NCI-H2171 treated with DMSO at 0.1 percent for 48 hours (cell line): ENCODE measurements at places on chromosomes 7 and 10.

- DNase-seq = no peak
Measured at GRCh38 chr7:77838929-77839491, 40.4 kb downstream of the PHTF2 start.

DNA sequence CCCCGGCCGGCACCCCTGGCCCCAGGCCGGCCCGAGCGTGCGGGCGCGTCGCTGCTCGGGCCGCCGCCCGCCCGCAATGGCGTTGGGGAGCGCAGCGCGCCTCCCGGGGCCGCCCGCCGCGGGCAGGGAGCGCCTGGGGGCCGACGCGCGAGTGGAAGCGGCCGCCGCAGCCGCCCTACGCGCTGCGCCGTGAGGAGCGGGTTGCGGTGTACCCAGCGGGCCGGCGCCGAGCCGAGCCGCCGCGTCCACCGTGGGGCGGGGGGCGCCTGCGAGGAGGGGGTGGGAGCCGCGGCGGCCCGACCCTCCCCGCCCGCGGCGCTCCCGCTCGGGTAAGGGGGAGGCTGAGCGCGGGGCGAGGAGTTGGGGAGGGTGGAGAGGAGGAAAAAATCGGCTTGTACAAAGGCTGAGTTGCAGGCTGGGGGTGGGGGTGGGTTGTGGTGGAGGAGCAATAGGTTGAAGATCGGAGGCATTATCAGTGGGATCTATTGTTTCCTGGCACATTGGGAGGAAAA is 473 bp downstream of the PPP1R9A start:
- DNase-seq = peak; percentile 73

- no peak for DNase-seq
Measured at GRCh38 chr7:132140341-132140740, 435.9 kb downstream of the PLXNA4 start.

DNA sequence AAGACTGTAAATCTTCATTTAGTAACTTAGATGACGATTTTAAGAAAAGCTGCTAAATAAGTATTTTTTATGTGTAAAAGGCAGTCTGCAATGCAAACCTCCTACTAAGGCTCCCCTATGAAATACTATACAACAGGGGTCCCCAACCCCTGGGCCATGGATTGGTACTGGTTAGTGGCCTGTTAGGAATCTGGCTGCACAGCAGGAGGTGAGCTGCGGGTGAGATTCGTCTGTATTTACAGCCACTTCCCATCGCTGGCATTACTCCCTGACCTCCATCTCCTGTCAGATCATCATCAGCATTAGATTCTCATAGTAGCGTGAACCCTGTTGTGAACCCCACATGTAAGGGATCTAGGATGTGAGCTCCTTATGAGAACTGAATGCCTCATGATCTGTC is 580.4 kb downstream of the MAGI2 start:
- DNase-seq = no peak

- DNase-seq = peak; percentile 86
Measured at GRCh38 chr7:124765401-124766352, at the start of gene GPR37. TSS of gene GPR37 (minus strand) at chr7:124765792. CDS start at chr7:124764976, 816 bp downstream.

GRCh38 chr7:140242057-140243031 is 65.6 kb upstream of the KDM7A start:
- peak; percentile 74 for DNase-seq

- no peak for DNase-seq
Measured at GRCh38 chr7:96304573-96304972, 17.3 kb downstream of the SLC25A13 start.

- DNase-seq = no peak
Measured at GRCh38 chr7:154472343-154472742, 420.1 kb downstream of the DPP6 start.

DNA sequence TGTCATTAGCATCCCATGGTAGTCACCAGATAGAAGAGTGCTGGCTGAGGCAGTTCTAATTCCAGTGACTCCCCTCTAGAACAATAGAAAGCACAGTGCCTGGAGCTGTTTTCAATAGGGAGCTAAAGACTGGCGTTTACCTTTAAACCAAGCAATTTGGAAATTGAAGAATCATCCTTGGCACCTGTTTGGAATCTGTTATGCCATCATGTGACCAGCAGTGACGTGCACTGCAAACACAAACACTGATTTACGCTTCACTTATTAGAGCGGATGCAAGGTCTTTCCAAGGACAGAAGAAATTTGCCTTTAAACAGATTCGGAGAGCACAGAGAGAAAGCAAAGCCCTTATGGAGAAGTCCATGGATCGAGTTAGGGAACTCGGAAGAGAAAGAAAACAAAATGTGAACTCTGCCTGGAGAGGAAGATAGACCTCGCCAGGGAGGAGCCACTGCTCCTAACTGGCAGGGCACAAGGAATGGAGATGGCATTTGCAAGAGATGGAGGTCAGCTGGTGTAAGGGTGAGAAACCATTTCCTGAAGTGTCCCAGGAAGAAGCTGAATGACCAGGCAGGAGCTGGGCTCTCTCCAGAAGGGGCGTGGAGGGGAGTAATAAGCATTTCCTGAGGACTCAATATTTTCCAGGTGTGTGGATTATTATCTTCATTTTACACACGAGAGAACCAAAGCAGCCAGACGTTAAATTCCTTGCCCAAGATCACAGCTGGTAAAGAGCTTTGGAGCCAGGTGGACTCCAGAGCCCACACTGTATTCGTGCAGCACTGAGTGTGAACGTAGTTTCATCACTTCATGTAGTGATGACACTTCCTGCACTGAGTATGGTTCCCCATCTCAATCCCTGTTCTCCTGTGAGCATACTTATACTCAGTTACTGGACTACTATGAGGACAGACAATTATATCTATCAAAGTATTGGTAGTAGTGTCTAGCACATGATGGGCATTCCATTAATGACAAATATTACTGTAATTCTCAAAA is 97.7 kb downstream of the CUBN start:
- no peak for DNase-seq

GRCh38 chr10:75390178-75390577 is 11.4 kb downstream of the ZNF503 start:
- no peak for DNase-seq

GRCh38 chr10:34731213-34731612 is 83.9 kb downstream of the PARD3 start:
- no peak for DNase-seq

DNA sequence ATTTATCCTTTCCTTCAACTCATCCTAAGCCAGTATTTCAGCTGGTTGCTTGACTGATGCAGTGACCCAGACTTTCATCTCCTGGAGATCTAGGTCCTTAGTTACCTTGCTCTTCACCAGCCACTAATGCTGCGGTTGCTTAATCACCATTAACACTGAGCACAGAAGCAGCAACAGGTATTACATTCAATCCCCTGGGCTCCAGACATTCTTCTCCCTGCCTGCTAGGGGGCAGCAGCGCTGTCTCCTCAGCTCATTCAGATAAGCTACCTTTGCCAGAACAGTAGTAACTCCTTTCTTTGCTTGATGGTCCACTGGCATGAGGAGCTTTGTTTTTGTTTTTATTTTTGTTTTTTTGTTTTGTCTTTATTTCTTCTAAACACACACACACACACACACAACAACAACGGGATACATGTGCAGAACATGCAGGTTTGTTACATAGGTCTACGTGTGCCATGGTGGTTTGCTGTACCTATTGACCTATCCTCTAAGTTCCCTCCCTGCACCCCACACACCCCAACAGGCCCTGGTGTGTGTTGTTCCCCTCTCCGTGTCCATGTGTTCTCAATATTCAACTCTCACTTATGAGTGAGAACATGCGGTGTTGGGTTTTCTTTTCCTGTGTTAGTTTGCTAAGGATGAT is 1043.2 kb upstream of the C7orf33 start:
- peak; percentile 54 for DNase-seq

DNA sequence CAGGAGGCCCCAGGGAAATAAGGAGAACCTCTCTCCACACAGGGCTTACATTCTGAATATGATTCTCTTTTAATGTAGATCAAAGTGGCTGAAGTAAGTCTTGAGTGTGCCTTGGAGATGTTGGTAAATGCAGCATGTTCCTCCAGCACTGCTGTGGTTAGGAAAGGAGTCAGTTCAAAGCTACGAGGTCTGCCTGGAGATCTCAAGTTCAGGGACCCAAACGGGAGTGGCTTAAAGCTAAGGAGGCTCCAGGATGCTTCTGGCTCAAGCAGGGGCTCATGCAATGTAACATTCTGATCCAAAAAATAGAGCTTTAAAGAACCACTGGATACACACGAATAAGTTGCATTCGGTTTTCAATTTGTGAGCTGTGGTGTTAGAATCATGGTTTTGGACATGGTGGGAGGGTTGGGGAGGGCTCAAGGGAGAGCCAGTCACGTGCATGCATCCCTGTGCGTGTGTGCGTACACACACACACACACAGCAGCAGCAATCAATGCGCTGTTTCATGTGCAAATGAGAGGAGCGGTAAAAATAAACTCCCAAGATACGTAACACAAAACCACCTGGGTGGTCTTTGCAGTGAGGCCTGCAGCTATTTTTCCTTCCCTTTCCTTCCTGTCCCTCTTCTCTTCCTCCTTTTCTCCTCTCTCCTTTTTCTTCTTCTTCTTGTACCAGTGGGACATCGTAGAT is 70.5 kb downstream of the AOAH start:
- no peak for DNase-seq

DNA sequence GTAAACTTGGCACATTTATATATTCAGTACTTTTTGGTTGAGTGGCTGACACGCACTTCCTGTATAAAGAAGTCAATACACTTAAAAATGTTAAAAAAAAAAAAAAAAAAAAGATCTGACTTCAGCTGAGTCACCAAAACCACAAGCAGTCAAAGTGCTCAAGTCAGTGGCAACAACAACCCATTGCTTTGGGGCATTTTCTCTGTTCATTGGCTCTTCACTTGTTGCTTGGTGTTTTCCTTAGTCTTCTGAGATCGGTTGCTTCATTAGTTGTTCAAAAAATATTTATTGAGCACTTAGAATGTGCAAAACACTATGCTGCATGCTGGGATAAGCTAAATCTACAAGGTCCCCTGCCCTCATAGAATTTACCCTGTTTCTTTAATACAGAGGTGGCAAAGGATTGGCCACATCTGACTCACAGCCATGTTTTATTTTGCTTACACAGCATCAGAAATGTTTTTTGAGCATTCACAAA is 63.7 kb downstream of the ZNRF2 start:
- no peak for DNase-seq

DNA sequence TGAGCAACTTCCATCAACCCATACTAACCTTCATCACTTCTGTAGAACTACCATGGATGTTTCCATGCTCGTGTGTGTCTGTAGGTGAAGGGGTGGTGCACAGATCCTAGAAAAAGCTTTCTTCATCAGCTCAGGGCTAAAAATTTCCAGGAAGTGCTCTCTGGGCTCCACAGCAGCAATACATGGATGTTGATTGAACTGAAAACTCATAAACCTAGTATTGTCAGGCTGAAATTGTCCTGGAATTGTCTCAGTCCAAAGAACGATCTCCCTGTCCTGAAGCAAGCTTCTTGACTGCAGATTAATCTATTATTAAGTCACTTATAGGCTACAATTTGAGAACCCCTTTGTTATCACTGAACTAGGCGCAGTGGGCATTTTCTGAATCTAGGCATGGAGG is 39.8 kb downstream of the ENO4 start:
- no peak for DNase-seq

- DNase-seq = no peak
Measured at GRCh38 chr7:133330085-133330484, 77.2 kb downstream of the EXOC4 start.

- no peak for DNase-seq
Measured at GRCh38 chr7:120402801-120403200, 129.8 kb downstream of the KCND2 start.

DNA sequence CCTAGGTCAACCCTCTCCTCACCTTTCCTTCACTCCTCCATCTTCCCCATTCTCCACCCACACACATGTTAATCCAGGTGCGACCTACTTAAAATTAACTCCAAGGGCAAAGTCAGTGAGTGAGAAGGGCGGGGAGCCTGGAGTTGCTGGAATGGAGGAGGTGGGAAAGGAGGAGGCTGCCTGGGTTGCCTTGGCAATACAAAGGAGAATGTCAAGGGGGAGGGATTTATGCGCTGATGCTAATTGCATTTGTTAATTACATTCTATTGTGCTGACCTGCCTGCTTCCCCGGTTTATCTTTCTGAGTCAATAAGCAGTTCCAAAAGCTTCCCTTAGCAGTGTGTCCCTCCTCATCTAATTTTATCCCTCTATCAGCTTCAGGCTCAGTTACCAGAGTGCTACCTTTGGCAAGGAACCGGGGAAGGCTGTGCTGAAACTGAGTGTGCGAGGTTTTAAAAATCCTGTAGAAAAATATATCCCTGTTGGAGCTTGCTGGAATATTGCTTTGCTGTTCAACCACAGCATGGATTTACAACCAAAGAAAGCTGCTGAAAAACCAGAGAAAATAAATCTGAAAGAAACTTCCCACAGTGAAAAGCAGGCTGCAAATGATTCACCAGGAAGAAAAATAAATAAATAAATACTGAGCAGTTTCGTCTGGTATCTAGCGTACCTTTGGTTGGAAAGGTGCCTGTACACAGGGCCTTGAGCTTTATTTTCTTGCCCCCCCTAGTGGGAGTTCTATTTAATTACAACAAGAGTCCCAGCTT is 113.2 kb upstream of the DGKB start:
- DNase-seq = peak; percentile 88

DNA sequence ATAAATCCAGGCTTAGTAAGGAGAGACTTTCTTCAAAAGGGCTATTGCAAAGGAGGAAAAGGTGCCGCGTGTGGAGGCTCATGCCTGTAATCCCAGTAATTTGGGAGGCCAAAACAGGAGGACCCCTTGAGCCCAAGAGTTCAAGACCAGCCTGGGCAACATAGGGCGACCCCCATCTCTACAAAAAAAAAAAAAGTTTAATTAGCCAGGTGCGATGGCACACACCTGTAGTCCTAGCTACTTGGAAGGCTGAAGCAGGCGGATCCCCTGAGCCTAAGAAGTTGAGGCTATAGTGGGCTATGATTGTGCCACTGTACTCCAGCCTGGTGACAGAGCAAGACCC is 32.2 kb downstream of the TMEM130 start:
- no peak for DNase-seq

DNA sequence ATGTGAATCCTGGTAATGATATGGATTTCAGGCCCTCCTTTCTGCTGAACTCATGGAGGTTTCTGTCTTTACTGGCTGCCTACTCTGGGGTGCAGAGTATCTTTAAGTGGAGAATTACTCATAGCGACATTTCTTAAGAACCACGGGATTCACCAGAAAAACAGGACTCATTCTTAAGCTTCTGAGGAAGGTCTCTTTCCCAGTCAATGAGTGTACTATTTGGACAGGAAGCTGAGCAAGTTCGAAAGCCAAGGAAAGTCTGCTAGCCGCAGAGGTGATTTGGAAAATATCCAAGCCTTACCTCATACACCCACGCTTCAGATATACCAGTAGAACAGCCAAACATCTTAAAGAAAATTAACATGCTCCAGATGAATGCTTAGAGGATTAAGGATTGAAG is 377.6 kb upstream of the MYO3A start:
- DNase-seq = no peak
